ENCODE measurements at places on chromosomes 13 and 19. TPM values are rescaled to one million over a fixed set of nuclear protein-coding genes. Genes with fewer than 3 reads are reported as not detected.
A peak's percentile ranks its signal among the peaks of the same experiment; 100 is the strongest.

Gene OR7C1
- polyA plus RNA-seq: under 0.01 TPM

- DNase-seq: no peak
- no peaks in the 10 kb centered on the region for H3K27me3 ChIP-seq
- H3K27ac ChIP-seq: no peak overlapping the region
- H3K4me1 ChIP-seq: peaks cover 2% of the 10 kb centered on the region
- no peak overlapping the region for H3K4me3 ChIP-seq
- no peaks in the 10 kb centered on the region for H3K36me3 ChIP-seq
Observed at GRCh38 chr13:74024856-74025255, 109.3 kb downstream of the KLF12 start.

DNA sequence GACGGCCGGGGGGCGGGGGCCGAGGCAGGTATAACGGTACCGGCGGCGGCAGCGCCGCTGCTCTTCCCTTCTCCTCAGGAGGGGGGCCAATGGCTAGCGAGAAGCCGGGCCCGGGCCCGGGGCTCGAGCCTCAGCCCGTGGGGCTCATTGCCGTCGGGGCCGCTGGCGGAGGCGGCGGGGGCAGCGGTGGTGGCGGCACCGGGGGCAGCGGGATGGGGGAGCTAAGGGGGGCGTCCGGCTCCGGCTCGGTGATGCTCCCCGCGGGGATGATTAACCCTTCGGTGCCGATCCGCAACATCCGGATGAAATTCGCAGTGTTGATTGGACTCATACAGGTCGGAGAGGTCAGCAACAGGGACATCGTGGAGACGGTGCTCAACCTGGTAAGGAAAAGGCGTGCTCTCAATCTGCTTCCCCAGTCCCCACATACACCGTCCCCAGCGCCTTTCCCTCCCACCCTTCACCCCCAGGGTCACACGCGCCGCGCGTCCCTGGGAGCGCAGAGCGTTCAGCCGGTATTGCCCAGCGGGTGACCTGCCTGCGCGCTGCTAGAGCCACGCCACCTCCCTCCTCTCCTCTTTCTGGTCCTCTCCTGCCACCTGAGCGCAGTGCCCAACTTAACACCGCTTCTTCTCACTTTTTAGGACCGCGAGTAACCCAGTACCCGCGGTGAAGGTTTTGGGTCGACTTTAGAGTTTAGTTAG lies 814 bp downstream of the NBEA start:
- peaks cover 17% of the 10 kb centered on the region for H3K4me1 ChIP-seq
- H3K27me3 ChIP-seq: no peaks in the 10 kb centered on the region
- H3K27ac ChIP-seq: peak overlapping the region; percentile 77
- H3K36me3 ChIP-seq: no peaks in the 10 kb centered on the region
- peak; percentile 18 for DNase-seq

Gene ZNF888
- polyA plus RNA-seq: 1.0 TPM

- no peak overlapping the region for H3K27ac ChIP-seq
- H3K4me3 ChIP-seq: no peak overlapping the region
- H3K27me3 ChIP-seq: no peaks in the 10 kb centered on the region
- peaks cover 3% of the 10 kb centered on the region for H3K4me1 ChIP-seq
Observed at GRCh38 chr13:44837250-44837649, 152.0 kb downstream of the NUFIP1 start.

DNA sequence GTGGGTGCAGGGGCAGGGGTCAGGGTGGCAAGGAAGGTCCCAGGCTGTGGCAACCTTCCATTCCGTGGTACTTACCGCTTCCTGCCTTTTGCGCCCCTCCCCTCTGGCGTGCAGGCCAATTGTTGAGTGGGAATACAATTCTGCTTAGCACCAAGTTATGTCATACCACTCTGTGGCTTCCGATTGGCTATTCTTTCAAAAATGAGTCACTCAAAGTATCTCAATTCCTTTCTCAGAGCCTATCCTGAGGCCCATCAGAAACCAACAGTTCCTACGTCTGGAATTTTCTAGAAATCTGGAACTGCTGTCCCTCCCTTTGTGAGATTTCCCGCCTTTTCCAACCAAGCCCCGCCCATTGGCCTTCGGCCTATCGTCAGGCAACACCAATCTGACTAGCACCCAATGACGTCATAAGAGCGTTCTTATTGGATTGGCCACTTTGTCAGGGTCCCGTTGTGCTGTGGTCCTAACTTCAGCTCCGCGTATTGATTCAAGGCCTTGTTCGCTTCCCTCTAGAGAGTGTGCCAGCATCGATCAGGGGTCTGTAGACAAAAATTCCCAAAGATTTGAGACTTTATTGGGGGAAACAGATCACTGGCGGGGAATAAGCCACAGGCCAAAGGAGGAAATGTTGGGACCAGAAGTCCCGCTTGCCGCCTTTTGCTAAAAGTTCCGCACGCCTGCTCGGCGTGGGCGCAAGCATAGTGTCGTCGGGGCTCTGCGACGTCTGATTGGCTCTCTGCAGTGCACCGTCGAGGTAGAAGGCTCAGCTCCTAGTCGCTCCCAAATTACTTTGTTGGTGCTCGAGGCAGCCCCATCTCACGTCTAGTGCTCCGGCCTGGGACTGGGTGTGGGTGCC lies 11.7 kb downstream of the NTN5 start:
- H3K27ac ChIP-seq: peak overlapping the region; percentile 23
- no peaks in the 10 kb centered on the region for H3K36me3 ChIP-seq
- DNase-seq: peak; percentile 83
- no peaks in the 10 kb centered on the region for H3K27me3 ChIP-seq
- no peaks in the 10 kb centered on the region for H3K4me1 ChIP-seq

DNA sequence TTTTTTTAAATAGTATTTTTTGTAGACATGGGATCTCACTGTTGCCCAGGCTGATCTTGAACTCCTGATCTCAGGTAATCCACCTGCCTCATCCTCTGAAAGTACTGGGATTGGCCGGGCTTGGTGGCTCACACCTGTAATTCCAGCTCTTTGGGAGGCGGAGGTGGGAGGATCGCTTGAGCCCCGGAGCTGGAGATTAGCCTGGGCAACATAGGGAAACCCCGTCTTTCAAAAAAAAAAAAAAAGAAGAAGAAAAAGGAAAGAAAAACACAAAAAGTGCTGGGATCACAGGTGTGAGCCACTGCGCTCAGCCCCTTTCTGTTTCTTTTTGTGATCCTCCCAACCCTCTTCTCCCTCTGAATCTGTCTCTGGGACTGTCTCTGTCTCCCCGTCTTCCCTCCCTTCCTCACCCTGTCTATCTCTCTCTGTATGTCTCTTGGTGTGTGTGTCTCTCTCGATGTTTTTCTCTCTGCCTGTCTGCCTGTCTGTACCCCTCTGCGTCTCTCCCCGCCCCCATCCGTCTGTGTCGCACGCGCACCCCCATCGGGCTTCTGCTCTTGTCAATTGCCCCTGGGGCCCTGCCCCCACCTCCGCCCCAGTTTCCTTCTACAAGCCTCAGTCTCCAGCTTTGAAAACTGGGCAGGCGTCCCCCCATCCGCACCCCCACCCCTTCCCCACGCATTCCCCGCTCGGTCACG lies 540 bp upstream of the ZFP36 start:
- H3K4me1 ChIP-seq: peaks cover 27% of the 10 kb centered on the region
- H3K4me3 ChIP-seq: peak overlapping the region; percentile 97
- H3K36me3 ChIP-seq: peaks cover 17% of the 10 kb centered on the region
- no peak for DNase-seq

- peaks cover 6% of the 10 kb centered on the region for H3K36me3 ChIP-seq
- DNase-seq: no peak
- H3K4me3 ChIP-seq: peak overlapping the region; percentile 92
- no peaks in the 10 kb centered on the region for H3K27me3 ChIP-seq
Observed at GRCh38 chr13:28659621-28659970, 666 bp downstream of the POMP start.

Gene FFAR3
- not detected for polyA plus RNA-seq

DNA sequence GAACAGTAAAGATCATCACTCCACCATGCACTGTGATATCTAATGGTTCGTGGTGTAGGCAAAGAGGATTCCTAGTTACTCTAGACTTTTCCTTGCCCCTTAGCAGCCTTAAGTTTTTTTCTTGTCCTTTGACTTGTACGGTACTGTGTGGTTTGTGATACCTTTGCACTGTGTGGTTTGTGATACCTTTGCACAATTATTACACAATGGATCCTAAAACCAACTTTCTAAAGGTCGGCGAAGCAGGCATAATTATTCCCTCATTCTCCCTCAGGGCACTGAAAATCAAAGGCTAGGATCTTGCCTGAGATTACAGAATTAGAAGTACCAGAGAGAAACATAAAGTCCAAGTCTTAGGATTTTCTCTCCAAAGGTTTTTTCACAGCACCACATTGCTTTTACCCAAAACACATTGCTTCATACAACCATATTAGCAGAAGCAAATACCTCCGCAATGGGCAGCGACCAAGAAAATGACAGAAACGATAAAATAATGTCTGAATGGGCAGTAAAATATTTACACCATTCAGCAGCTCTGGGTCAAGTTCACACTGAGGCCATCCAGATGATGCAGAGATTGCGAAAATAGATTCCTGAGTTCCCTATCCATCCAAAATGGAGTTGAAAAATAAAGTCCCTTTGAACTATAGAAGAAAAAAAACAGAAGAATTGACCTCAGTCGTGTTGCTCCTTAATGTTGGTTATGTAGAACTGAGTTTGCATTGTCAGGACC lies 106.4 kb downstream of the FGF14 start:
- DNase-seq: no peak
- H3K27ac ChIP-seq: no peak overlapping the region
- no peak overlapping the region for H3K4me3 ChIP-seq
- H3K27me3 ChIP-seq: no peaks in the 10 kb centered on the region
- H3K4me1 ChIP-seq: no peaks in the 10 kb centered on the region

DNA sequence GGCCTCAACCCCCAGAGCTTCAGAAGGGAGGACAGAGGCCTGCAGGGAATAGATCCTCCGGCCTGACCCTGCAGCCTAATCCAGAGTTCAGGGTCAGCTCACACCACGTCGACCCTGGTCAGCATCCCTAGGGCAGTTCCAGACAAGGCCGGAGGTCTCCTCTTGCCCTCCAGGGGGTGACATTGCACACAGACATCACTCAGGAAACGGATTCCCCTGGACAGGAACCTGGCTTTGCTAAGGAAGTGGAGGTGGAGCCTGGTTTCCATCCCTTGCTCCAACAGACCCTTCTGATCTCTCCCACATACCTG lies 969 bp upstream of the CEACAM5 start:
- no peaks in the 10 kb centered on the region for H3K27me3 ChIP-seq
- no peak for DNase-seq
- no peaks in the 10 kb centered on the region for H3K36me3 ChIP-seq
- H3K27ac ChIP-seq: no peak overlapping the region

GRCh38 chr19:29953352-29954247 lies 11.6 kb downstream of the URI1 start:
- H3K4me1 ChIP-seq: peaks cover 5% of the 10 kb centered on the region
- no peak for DNase-seq
- no peaks in the 10 kb centered on the region for H3K36me3 ChIP-seq
- H3K27me3 ChIP-seq: no peaks in the 10 kb centered on the region
- no peak overlapping the region for H3K27ac ChIP-seq
- no peak overlapping the region for H3K4me3 ChIP-seq

GRCh38 chr19:30078381-30078910 lies 136.4 kb downstream of the URI1 start:
- H3K4me1 ChIP-seq: no peaks in the 10 kb centered on the region
- no peaks in the 10 kb centered on the region for H3K36me3 ChIP-seq
- peaks cover 29% of the 10 kb centered on the region for H3K27me3 ChIP-seq
- no peak for DNase-seq

GRCh38 chr19:32404933-32405430 lies 588 bp upstream of the DPY19L3 start:
- peak overlapping the region; percentile 99 for H3K27ac ChIP-seq
- H3K4me1 ChIP-seq: peaks cover 18% of the 10 kb centered on the region
- no peaks in the 10 kb centered on the region for H3K27me3 ChIP-seq
- DNase-seq: peak; percentile 79
- peaks cover 19% of the 10 kb centered on the region for H3K36me3 ChIP-seq

- no peaks in the 10 kb centered on the region for H3K36me3 ChIP-seq
- DNase-seq: peak; percentile 58
- peak overlapping the region; percentile 60 for H3K27ac ChIP-seq
- H3K4me3 ChIP-seq: peak overlapping the region; percentile 47
- no peaks in the 10 kb centered on the region for H3K27me3 ChIP-seq
Observed at GRCh38 chr19:37931881-37932655, 25.1 kb downstream of the SIPA1L3 start.

Gene HS6ST3
- polyA plus RNA-seq: 0.01 TPM

- H3K4me3 ChIP-seq: no peak overlapping the region
- DNase-seq: no peak
- no peaks in the 10 kb centered on the region for H3K27me3 ChIP-seq
- no peaks in the 10 kb centered on the region for H3K4me1 ChIP-seq
- no peaks in the 10 kb centered on the region for H3K36me3 ChIP-seq
Observed at GRCh38 chr13:105569816-105570215, 965.6 kb downstream of the EFNB2 start.

DNA sequence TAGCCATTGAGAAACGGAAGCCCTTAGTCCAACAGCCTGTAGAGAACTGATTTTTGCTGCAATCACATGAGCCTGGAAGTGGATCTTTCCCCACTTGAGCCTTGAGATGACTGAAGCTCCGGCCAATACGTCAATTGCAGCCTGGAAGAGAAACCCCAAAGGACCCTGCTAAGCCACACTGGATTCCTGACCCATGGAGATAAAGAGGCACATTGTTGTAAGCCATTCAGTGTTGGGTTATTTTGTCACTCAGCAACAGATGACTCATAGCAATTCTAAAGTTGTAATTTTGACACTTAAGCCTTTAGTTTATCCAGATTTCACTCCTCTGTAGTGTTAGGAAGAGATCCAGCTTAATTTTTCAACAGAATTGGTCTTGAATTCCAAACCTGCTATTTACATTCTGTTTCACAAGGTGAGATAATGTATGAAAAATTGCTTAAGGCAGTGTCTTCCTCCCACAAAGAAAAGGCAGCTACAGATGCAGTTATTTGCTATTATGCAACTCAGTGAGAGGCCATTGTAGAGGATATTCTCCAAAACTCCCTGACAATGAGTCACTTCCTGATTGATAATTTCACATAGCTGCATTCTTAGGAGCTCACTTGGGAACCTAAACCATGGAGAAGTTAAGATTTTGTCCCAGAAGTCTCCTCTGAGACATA lies 59.4 kb upstream of the TSHZ3 start:
- H3K36me3 ChIP-seq: no peaks in the 10 kb centered on the region
- no peak for DNase-seq
- H3K4me3 ChIP-seq: no peak overlapping the region
- no peak overlapping the region for H3K27ac ChIP-seq

DNA sequence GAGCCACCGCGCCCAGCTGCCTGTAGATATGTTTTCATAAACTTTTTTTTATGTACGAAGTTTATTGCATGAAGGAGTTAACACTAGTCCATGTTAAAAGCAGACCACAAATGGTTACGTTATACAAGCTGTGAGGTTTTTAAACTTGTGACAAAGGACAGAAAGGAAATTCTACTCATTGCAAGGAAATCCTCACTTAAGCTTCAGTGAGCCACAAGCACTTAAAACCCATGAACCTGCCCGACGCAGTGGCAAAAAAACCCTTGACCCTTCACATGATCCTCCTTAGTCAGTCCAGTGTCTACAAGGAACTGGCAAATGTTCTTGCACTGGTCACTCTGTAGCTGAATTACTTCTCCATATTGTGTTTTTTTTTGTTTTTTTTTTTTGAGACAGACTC lies 4.2 kb downstream of the MPND start:
- peaks cover 5% of the 10 kb centered on the region for H3K4me1 ChIP-seq
- H3K36me3 ChIP-seq: peaks cover 17% of the 10 kb centered on the region
- no peaks in the 10 kb centered on the region for H3K27me3 ChIP-seq
- DNase-seq: no peak
- H3K4me3 ChIP-seq: no peak overlapping the region

GRCh38 chr13:68261105-68261504 lies 1031.0 kb upstream of the PCDH9 start:
- no peaks in the 10 kb centered on the region for H3K36me3 ChIP-seq
- no peaks in the 10 kb centered on the region for H3K4me1 ChIP-seq
- H3K27ac ChIP-seq: no peak overlapping the region
- no peak for DNase-seq
- no peaks in the 10 kb centered on the region for H3K27me3 ChIP-seq
- H3K4me3 ChIP-seq: no peak overlapping the region
